ENCODE measurements at places on chromosomes 1 and 21.

GRCh38 chr1:1407636-1408318 is 684 bp upstream of the MRPL20 start:
- peak; percentile 37 for DNase-seq

DNA sequence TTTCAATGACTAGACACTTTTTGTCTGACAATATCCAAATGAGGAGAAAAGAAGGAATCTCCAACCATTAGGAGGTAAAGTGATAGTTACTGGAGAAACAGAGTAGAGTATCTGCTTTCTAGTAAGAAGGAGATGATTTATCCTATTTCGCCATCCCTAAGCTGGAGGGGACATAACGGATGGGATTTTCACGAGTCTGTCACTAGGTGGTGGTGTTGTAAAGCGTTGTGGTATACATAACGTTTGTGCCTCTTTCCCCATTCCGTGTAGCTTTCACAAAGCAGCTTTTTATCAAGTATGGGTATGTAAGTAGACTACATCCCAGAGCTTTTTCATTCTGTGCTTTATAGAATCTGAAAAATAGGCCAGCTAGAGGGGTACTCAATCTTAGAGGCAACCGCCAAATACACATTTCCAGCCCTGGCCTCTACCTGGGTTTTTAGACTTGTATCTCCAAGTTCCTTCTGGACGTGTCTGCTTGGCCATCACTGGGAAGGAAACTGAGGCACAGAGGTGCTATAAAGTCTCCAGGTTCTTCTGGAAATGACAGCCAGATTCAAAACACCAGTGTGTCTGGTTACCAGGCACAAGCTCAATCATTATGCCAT is 33.3 kb upstream of the FAM3B start:
- DNase-seq, result peak; percentile 34

DNA sequence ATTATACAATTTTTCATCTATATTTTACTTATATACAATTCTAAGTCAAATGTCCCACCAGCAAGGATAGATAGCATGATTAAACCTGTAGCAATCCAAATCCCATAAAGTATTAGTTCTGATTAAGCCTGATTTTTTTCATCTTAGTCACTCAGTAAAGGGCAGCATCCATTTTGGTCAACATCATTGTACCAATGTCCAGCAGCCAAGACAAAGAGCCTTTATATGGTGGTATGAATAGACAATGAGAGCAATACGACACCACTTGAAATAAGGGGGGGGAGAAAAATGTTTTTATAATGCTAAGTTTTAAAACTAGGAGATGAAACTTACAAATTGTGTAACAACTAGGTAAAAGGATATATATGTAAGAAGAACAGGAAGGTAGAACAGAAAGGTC is 7.4 kb downstream of the ZNF644 start:
- DNase-seq, result no peak

GRCh38 chr1:170310951-170311350 is 165.2 kb downstream of the NTMT2 start:
- DNase-seq, result no peak

DNA sequence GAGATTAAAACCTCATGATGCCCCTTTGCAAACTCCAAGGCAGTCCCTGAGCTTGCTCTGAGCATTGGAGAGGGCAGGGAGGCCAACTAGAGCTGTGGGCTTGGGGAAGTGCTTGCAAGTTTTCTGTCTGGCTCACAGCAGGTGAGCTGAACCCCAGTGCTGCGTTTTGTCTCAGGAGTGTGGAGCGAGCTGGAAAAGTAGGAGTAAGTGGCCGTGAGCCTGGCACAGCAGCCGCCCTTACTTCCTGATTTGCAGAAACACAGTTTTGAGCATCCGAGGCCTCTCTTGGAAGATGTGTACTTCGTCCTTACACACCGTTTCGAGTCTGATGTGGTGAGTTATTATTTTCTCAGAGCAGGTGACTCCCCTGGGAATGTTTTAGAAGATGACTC is 221.2 kb upstream of the C1orf174 start:
- no peak for DNase-seq

- no peak for DNase-seq
Measured at GRCh38 chr1:189185097-189185496, 1292.6 kb downstream of the BRINP3 start.

GRCh38 chr1:85326851-85327250 is 50.4 kb upstream of the BCL10 start:
- DNase-seq, result no peak

DNA sequence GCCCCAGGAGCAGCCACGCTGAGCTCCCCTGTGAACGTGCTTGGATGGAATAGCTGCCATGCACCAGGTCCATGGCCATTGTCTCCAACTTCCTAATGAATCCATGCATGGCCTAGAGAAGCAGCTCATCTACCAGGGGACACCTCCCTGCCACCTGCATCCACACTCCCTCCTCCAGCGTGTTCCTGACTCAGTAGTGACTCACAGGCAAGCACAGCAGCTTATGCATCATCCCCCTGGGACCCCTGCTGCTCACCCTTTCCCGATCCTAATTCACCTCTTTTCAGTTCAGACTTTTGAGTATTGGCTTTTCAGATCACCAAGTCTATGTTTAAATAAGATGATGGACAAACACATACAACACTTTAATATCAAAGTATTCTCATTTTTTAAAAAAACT is 39.9 kb upstream of the TADA1 start:
- no peak for DNase-seq

DNA sequence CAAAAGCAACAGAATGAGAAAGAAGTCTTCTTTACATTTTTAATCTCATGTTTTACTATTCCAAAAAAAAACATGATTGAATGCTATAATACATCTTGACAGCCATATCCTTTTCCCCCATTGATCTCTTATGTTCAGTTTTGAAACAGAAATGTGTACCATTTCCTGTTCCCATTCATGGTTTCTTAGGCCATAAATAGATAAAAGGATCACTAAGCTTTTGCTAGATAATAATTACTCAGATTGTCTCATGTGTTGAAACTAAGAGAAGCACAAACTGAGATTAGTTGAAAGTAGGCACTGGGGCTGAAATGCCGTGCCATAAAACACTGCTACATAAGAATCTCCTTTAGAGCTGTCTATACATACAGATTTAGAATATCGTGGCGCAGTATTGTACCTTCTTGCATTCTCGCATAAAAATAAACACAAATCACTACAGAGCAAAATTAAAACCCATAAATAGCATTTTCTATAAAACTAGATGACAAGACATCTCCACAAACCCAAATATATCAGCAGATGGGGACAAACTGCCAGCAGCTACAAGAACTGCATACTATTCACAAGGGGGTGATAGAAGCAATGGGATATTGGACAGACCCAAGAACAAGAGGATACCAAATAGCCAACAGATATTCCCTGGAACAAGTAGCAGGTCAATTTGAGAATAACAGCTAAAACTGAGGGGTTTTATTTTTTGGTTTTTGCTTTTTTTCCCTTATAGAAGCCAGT is 405.3 kb upstream of the PRMT6 start:
- no peak for DNase-seq

- no peak for DNase-seq
Measured at GRCh38 chr1:27117733-27118439, 37.0 kb downstream of the SLC9A1 start.

GRCh38 chr1:177913762-177914540 is 55.9 kb downstream of the SEC16B start:
- DNase-seq, result no peak

DNA sequence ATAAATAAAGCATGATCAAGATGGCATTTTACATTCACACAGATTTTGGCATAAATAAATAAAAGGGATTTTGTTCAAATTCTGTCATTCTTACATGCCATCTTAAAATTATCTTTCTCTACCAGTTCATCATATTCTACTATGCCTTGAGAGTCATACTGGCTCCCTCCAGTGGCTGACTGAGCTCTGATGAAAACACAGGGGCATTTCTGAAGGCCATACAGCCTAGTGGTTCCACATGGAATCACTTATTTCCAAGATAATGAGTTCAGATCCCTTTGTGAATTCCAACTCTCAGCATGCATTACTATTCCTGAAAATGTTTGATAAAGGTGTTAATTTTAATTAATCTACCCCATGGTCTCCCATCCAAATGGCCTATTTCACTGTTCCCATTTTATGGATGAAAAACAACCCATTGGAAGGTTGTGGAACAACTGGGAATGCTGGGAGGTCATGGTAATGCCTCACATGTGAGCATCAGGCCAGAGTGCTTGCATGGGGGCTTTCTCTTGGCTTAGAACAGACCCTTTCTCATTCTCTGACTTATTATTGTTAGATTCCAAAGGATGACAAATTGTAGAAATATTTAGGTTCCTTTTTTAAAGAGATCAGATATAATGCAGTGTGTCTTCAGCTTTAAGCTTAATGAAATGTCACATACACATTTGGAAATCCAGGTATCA is 622.4 kb upstream of the PKN2 start:
- DNase-seq, result no peak

- DNase-seq, result no peak
Measured at GRCh38 chr1:219049501-219049900, 124.2 kb upstream of the LYPLAL1 start.

- no peak for DNase-seq
Measured at GRCh38 chr1:156126630-156127534, 12.4 kb downstream of the LMNA start.

GRCh38 chr1:202836623-202837403 is 26.1 kb downstream of the PCAT6 start:
- no peak for DNase-seq

DNA sequence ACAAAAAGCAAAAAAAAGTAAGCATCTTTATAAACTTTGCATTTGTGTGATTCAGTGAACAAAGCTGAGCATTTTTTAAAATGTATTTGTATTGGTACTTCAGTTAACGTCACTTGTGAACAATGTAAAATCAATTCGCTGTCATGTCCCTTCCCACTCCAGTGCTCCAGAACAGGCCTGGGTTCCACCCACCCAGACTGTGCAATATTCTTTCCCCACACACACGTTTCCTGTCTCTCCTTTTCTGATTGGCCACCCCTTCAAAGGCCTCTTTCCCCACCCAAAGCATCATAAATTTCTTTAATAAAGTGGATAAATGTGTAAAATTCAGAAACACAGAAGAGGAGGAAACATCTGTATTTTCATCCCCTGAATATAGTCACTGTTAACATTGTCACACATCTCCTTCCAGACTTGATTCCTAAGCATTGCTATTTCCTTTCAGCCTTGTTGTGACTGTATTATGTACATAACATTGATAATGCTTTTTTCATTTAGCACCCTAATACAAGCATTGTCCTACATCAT is 12.0 kb downstream of the CLEC20A start:
- no peak for DNase-seq

DNA sequence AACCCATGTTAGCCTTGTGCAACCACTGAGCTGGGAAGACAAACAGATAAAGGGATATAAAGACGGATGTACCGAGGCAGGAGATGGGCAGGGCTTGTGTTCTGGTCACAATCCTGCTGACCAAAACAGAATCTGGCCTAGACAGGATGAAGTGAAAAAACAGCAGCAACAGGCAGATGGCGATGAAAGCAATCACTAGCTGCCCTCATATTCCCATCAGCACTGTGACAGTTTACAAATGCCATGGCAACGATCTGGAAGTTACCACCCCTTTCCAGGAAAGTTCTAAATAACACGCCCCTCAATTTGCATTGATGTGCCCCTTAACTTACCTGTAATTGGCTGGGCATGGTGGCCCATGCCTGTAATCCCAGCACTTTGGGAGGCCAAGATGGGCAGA is 40.6 kb upstream of the CD46 start:
- no peak for DNase-seq

GRCh38 chr1:175673371-175674150 is 69.8 kb downstream of the TNR start:
- DNase-seq, result peak; percentile 27

DNA sequence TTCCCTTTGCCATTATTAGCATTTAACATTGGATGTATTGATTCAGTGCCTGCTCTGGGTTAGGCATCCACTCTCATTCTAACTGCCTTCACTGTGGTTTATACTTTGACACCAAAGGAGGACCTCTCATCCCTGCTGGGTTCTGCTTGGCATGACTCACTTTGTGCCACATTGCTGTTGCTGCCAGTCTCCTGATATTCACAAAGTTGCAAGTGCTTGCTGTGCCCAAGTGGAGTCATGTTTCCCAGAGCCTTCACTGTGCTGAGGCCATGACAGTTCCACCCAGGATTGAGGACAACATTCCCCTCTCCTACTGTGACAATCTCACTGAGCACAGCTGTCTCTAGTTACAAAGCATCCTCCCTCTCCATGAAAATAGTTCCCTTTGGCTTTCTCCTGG is 519.9 kb upstream of the USP24 start:
- DNase-seq, result no peak

DNA sequence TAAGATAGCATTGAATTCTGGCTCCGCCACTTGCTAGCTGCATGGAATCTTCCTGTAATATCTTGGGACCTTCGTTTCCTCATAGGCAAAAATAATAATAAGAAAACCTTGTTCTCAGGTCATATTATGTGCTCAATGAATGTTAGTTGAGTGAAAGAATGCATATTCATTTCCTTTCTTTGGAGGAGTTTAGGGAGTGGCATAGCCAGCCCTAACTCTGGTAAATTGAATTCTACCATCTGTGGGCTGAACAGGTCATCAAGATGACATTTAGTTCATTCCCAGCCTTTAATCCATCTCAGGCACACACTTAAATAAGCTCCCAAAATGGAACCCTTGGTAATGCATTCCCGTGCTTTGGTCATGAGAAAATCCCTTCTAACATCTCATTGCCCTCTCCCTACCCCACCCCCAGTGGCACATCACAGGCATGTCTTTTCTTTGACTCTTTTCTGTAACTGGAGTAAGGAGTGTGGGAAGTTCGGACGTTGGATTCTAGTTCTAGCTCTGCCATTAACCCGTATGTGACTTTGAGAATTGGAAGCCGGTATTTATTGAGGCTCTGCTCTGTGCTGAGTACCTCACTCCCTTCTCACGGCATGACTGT is 13.2 kb upstream of the MYOG start:
- no peak for DNase-seq

GRCh38 chr1:234528074-234528865 is 49.3 kb upstream of the TARBP1 start:
- DNase-seq, result no peak

DNA sequence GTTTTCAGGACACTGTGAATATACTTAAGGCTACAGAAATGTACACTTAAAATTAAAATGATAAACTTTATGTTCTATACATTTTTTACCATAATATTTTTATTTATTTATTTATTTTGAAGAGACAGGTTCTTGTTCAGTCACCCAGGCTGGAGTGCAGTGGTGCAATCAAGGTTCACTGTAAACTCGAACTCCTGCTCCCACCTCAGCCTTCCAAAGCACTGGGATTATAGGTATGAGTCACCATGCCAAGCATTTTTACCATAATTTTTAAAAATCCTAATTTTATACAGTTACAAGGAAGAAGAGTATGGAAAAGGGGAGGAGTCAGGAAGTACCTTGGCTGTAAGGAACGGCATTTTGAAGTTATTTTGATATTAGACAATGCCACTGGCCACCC is 23.6 kb upstream of the ANGPTL3 start:
- no peak for DNase-seq

DNA sequence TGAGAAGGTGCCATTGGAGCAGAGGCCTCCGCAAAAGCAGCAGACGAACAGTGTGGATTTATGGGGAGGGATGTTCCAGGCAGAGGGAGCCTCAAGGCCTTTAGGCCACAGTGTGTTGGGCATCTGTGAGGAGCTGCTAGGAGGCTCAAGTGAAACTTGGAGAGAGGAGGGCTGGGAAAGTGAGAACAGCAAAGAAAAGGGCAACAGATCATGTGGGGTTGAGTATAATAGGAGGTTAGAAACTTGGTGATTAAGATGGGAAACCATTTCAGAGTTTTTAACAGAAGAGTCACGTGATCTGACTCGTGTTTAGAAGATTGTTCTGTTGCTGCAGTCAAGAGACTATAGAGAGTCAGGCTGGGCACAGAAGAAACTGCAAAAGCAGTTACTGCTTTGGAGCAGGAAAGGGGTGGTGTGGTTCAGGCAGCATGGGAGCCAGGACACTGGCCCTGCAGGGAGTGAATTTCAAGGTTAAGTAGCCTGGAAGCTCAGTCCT is 277.0 kb downstream of the DISC1 start:
- no peak for DNase-seq

Measured in GM12892 (cell line).